ENCODE measurements at places on chromosomes 4 and X. TPM values are rescaled to one million over a fixed set of nuclear protein-coding genes. Genes with fewer than 3 reads are reported as not detected.

- ATAC-seq, result no peak
Measured at GRCh38 chr4:139553751-139554641, 2.0 kb downstream of the SETD7 start.

DNA sequence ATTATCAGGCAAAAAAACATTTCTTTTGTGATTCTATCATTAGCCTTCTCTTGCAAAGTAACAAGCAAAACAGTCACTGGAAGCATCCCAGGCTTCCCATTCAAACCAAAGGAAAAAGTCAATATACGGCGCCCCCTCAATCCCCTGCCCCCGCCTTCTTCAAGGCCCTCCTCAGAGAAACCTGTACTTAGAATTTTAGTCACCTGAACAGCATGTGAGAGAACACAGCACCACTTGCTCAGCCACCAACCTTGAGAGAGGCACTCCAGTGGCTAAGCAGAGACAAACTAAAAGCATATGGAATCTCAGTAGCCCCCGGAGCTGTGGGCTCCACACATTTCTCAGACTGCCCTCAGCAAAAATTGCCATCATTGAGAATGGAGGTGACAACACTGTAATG, 25.2 kb downstream of the LEF1 start:
- ATAC-seq, result no peak

ADH1B gene
- total RNA-seq, result 519 TPM

GRCh38 chr4:183348136-183348535, 25.9 kb upstream of the CLDN24 start:
- no peak for ATAC-seq

LPAR4 gene
- total RNA-seq, result 2.6 TPM
